Right lobe of liver (tissue), 6 donors: ENCODE measurements at places on chromosomes 3 and 15. TPM values are rescaled to one million over a fixed set of nuclear protein-coding genes. Genes with fewer than 3 reads are reported as not detected.

Gene MYO5A
- 5.5 TPM for total RNA-seq

Gene AMOTL2
- total RNA-seq: 21.2 TPM

Gene CPN2
- total RNA-seq: 307 TPM

Gene APH1B
- 5.3 TPM for total RNA-seq

Gene ITGA11
- total RNA-seq: 0.51 TPM

Gene PPARG
- total RNA-seq: 5.4 TPM

Gene GOLGA8S
- 0.29 TPM for total RNA-seq

Gene RBP2
- not detected for total RNA-seq

Gene FBLN2
- 4.0 TPM for total RNA-seq

Gene C3orf85
- 3.3 TPM for total RNA-seq

Gene HCLS1
- 16.2 TPM for total RNA-seq

DNA sequence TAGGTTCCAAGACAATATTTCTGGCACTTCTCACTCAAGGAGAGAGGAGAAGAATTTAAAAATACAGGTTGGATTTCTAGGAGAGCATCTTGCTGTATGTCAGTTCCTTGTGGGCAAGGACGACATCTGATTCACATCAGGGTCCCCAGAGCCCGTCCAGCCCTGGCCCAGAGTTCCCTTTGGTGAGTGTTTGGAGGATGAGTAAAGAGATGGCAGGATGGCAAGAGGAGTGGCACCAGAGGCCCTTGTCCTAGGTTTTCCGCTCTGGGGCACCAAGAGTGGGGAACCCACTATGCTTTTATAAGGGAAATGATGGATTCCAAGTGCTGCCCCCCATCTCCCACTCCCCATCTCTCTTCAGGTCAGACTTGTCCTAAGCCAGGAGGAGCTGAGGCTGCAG lies 181.8 kb downstream of the TBC1D2B start:
- DNase-seq: no peak

DNA sequence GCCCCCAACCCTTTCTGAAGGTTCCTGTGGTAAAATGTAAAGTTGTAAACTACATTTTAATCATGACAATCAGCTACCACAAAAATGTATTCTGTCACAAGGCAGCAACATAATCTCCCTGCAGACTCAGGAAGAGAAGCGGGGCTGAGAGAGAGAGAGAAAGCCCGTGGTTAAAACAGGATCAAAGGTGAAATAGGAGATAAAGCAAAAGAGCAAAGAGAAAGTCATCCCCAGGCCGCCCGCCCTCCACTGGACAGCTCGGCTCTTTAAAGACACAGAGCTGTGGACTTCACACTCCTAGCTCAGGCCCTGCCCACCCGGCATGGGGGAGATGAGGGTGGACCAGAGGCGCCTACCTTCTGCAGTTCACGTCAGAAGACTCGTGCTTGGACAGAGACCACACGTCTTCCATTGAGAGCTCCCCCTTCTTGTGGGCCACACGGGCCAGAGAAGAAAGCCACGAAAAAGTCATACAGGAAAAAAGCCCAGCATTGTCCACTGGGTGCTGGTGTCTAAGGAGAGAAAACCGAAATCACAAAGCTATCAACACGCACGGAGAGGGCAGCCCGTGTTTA lies 29.4 kb downstream of the ABCC5 start:
- peak; percentile 49 for DNase-seq

GRCh38 chr3:141331377-141332318 lies 36.7 kb upstream of the ZBTB38 start:
- no peak for DNase-seq

GRCh38 chr3:15797642-15798303 lies at the start of gene ANKRD28:
Gene ANKRD28 (minus strand): TSS chr3:15797979. CDS start chr3:15796521, 1,458 bp downstream.
- DNase-seq: no peak

DNA sequence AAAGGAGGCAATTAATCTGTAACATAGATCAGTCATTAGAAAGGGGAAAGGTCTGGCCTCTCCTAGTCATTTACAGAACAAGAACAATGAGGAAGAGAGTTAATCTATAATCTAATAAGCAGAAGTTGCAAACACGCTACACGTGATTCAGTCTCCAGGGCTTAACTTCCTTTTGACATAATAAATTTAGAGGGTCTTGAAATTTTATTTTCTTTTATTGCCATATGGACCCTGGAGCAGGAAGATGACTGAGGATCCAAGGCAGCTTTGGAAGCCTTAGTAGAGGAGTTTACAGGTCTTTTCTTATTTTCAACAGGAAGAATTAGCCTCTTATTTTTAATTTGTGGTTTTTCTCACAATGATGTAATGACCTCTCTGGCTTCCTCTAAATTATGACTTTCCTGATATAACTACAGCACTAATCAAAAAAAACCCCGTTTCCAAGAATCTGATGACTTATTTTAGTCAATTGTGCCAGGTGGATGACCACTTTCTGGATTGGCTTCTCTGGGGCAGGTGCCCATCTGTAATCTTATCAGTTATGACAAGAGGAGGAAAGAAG lies 32.2 kb downstream of the ADGRG7 start:
- DNase-seq: no peak

GRCh38 chr15:99481951-99482230 lies 83.9 kb upstream of the MEF2A start:
- no peak for DNase-seq

DNA sequence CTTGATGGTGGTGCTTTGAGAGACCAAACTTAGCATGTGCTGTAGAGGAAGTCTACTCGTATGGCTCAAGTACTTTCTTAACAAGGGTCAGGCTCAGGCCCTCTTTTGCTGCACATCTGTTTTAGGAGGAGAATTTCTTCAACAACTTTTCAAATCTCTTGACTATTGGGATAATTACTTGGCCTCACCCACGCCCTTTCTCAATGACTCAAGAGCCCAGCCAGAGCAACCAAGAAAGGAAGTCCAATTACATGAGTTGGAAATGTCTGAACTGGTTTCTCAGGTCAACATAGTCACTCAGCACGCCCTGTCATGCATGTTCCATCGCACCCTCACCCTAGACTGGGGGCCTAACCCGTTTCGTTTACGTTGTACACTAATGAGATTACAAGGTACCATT lies 44.8 kb upstream of the UMPS start:
- no peak for DNase-seq

DNA sequence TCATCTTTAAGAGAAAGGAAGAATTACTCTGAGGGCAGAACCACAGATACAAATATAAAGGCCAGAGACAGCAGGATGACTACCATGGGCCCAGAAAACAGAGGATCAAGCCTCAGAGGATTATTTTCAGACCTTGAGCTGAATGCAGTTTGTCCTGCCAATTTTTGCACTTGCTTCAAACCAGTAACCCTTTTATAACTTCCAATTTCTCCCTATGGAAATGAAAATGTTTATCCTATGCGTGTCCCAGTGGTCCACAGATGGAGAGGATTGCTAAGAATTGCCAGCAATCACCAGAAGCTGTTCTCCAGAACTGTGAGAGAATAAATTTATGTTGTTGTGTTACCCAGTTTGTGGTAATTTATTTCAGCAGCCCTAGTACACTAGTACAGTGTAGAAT lies 26.4 kb upstream of the MME start:
- no peak for DNase-seq

- no peak for DNase-seq
Observed at GRCh38 chr15:67180035-67180434, 74.4 kb downstream of the AAGAB start.

- no peak for DNase-seq
Observed at GRCh38 chr3:4139462-4140140, 163.6 kb upstream of the SETMAR start.

DNA sequence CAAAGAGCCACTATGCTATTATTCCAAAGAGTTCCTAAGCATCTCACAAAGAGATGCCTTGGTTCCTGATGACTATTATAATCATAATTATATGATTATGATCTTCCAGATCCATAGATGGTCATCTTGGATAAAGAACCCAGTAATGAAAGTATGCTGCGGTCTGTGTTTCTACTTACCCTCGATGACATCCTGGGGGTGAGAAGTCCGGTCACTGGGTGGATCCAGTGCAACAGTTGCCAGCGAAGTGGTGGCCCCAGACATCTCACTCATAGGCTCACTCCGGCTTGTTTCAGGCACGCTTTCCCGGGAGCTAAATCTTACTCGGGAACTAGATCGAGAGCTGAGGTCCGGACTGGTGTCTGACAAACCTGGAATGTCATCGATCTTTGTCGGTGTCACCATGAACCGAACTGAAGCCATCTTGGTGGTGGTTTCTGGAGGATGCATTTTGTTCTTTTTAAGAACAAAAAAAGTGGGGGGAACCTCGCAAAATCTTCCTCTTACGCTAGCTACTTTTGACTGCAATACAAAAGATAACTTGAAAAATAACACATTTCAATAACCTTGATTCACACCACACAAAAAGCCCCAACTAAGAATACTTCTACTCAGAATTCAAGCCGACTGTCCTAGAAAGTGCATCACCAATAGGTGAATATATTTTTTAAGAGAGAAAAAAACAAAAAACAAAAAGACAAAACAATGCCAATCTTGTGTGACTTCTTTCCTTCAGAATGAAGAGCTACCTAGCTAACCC lies 1.2 kb downstream of the SLC12A6 start:
- DNase-seq: no peak

DNA sequence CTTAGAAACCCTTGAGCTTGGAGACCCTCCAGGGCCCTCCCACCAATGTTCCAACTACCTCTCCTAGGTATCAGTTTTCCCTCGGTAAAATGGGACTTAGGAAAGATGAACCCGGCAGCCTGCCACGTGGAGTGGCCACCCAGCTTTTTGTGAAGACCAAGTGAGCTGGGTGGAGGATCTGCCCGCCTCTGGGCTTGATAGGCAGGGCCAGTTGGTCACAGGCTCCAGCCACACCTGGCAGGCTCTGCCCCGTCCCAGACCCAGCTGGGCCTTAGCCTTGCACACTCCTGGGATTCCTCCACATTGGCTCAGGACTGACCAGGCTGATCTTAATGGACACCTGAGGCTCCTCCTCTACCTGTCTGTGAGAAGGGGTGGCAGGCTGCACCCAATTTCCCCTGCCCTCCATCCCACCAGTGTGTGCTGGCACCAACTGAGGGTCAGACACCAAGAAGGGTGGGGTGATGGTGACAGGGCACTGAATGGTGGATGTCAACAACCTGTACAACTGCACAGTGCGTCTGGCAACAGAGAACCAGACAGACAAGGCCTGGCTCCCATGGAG lies 761 bp upstream of the GRIP2 start:
- no peak for DNase-seq

DNA sequence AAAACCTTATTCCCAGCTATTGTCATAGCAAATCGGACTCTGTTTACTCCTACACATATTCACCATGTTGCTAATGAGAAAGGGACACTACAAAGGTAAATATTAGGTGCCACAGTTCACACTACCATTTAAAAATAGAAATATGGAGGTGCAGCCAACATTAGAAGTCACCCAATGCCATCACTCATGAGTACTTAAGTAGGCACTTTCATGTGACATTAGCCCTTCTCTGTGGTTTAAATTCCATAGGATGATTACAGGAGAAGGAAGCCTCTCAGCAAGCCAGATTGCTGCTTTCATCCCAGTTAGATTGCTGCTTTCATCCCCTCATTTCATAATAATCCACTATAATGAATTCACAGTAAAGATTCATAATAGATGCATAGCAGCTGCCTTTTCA lies 376.8 kb upstream of the ALCAM start:
- DNase-seq: no peak

DNA sequence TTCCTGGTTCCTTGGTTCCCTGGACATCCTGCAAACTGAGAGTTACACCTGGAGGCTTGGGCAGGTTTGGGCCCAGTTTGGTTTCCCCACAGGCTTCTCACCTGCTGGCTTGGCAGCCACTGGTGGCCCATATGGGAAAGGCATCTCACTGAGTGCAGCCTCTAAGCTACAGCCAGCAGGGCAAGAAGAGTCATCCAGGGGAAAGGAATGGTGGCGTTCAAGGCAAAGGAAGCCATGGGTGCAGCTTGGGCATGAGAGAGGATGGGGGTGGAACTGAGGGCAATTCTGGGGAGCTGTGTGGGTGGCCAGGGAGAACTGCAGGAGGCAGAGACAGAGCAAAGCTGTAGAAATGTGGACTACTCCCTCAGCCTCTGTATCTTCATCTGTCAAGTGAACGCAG lies 106.4 kb downstream of the EPHB1 start:
- peak; percentile 22 for DNase-seq

DNA sequence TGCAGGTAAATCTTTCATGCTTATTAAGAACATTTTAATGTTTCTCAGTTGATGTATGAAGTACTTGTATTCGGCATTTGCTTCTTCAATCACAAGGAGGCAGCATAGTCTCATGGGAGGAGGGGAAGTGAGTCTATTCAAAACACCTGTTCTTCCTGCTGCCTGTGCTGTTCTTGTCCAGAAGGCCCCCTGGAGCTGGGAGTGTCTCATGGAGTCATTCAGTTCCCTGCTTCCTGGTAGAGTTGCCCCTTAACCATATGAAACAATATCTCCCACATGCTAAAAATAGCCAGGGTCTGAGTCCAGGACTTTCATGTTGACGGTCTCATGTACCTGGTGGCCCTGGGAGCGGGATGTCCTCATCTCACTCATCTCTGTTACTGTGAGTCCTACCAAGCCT lies 15.5 kb upstream of the PPP1R2 start:
- DNase-seq: no peak

DNA sequence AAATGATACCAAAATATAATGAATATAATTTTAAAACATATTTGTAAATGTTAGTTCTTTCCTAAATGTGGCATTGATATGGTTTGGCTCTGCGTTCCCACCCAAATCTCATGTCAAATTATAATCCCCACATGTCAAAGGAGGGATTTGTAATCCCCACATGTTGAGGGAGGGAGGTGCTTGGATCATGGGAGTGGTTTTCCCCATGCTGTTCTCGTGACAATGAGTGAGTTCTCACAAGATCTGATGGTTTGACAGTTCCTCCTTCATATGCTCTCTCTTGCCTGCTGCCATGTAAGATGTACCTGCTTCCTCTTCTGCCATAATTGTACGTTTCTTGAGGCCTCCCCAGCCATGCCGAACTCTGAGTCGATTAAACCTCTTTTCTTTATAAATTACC lies 12.0 kb downstream of the CGGBP1 start:
- no peak for DNase-seq

DNA sequence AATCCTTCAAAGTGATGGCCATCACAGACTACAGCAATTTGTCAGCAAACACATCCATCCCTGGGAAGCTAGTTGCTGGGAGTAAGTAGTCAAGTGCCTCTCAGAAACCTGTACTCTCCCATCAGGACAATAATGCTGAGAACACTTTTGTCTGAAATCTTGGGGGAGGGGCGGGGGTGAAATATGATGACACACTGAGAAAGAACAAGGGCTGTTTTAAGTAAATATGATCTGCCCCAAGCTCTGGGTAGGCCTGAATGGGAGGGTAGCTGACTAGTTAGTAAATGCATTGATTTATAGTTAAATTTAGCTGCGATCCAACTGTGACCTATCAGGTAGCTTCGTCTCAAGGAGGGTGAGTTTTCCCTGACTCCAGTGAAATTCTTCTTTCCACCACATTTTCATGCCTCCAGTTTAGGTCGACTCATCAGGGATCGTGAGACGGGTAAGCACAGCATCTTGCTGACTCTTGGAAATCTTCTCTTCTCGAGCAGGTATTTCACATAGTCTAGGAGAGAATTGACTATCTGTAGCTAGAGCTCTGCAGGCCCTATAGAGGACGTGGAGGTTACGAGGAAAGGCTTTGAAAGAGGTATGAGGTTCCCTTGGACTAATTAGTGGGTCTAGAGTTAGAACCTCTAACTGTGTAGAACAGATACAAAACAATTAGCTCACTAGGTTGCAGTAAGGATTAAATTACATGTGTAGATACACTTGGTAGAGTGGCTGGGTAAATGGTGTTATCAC lies 213.4 kb upstream of the SLC2A2 start:
- no peak for DNase-seq
